Naive thymus-derived CD8-positive, alpha-beta T cell (primary cell): ENCODE measurements at places on chromosomes 5 and 9. TPM values are rescaled to one million over a fixed set of nuclear protein-coding genes. Genes with fewer than 3 reads are reported as not detected.

Gene EXOSC2
- total RNA-seq = 71.3 TPM

Gene SLC6A18
- total RNA-seq = not detected

Gene GABRA6
- total RNA-seq = not detected

Gene BTNL8
- not detected for total RNA-seq

DNA sequence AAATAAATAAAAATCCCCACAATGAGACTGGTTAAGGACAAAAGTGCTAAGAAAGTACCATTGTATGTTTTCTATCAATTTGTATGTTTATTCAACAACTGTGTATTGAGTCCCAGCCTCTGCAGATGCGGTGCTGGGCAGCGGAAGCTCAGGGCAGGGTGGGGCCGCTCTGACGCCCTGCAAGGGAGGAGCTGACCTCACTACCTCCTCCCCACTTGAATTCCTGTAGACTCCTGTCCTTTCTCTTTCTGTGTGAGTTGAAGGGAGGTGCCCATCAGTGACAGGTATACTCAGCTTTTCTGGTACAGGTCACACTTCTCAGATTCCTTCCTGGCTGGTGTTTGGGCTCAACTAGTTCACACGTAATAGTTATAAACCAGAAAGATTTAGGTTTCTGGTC lies 27.0 kb downstream of the ANGPTL2 start:
- H3K4me1 ChIP-seq = no peaks in the 10 kb centered on the region
- peaks cover 3% of the 10 kb centered on the region for H3K36me3 ChIP-seq
- no peak for DNase-seq
- no peak overlapping the region for H3K27ac ChIP-seq

DNA sequence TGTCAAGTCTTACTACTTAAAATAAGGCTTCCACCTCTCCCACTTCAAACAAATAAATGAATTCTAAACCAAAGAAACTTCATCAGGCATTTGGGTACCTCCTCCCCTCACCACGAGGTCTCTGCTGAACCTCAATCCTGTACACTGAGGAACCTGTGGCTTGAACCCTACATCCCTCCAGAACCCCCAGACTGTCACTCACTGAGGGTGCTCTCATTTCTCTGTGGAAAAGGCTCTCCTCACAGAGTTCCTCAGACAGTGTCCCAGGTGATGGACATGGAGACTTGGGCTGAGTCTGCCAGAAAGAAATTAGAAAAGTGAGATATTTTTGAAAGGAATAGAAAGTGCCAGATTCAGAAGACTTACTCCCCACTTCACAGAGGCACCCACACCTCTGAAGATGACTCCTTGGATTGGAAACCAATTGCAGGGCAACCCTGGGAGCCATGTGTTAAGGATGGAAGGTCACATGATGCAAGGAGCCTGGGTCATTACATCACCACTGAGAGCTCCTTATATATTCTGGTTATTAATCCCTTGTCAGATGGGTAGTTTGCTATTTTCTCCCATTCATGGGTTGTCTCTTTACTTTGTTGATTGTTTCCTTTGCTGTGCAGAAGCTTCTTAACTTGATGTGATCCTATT lies 19.8 kb downstream of the MLANA start:
- no peaks in the 10 kb centered on the region for H3K27me3 ChIP-seq
- H3K36me3 ChIP-seq = peaks cover 17% of the 10 kb centered on the region
- peaks cover 1% of the 10 kb centered on the region for H3K4me1 ChIP-seq
- no peak for DNase-seq

- peaks cover 72% of the 10 kb centered on the region for H3K27me3 ChIP-seq
- no peak overlapping the region for H3K4me3 ChIP-seq
- no peaks in the 10 kb centered on the region for H3K36me3 ChIP-seq
- DNase-seq = no peak
Observed at GRCh38 chr9:133657120-133657661, 21.0 kb downstream of the DBH start.

GRCh38 chr5:91849069-91849468 lies 466.0 kb upstream of the ARRDC3 start:
- no peak overlapping the region for H3K27ac ChIP-seq
- no peaks in the 10 kb centered on the region for H3K36me3 ChIP-seq
- no peak for DNase-seq
- H3K4me3 ChIP-seq = no peak overlapping the region

DNA sequence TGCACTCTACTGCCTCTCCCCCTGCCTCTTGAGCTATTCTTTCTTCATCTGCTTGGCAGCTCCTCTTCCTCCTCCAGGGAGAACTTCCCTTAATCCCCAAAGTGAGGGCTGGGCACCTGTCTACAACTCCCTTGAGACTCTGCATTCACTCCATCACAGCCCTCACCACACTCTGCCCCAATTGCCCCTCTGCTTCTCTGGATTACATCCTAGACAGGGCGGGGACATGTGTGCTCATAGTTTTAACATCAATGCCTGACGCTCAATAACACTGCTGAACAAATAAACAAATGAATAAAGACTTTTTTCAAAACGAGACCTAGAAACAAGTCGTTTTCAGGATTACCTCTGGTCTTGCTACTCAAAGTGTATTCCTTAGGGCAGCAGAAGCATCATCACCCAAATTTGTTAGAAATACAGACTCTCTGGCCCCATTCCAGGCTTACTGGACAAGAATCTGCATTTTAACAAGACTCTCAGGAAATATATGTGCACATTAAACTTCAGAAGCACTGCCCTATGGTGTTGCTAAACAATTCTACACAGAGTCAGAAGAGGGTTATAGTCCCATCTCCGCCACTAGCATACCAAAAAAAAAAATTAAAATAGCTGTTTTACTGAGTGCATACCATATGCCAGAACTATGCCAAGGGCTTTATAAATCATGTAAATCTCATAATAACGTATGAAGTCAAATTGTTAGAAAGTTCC lies 115.6 kb downstream of the CDK5RAP2 start:
- no peak overlapping the region for H3K4me3 ChIP-seq
- DNase-seq = no peak
- H3K27ac ChIP-seq = no peak overlapping the region
- no peaks in the 10 kb centered on the region for H3K27me3 ChIP-seq
- peaks cover 91% of the 10 kb centered on the region for H3K36me3 ChIP-seq

- no peak for DNase-seq
- no peaks in the 10 kb centered on the region for H3K36me3 ChIP-seq
- H3K27me3 ChIP-seq = peaks cover 18% of the 10 kb centered on the region
- H3K4me1 ChIP-seq = no peaks in the 10 kb centered on the region
- H3K27ac ChIP-seq = no peak overlapping the region
- no peak overlapping the region for H3K4me3 ChIP-seq
Observed at GRCh38 chr5:178661836-178662540, 35.1 kb upstream of the CLK4 start.

DNA sequence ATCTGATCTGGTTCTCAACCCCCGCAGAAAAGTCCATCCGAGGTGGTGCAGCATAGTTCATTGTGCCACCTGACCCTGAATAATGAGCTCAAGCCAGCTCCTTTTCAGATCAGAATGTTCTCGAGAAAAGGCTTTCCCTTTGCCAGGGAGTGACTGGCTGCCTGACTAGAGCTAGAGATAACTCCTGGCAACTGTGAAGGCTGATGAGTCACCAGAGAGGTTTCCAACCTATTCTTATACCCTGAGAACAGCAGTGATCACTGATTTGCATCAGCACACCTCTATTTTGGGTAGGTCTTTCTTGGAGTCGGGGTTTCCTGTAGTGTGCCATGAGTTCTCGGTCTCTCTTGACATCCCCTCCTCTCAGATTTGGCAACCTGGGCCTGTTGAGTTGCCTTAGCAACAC lies 127.9 kb downstream of the PIK3R1 start:
- no peaks in the 10 kb centered on the region for H3K27me3 ChIP-seq
- H3K4me1 ChIP-seq = peaks cover 6% of the 10 kb centered on the region
- H3K36me3 ChIP-seq = no peaks in the 10 kb centered on the region
- no peak for DNase-seq
- no peak overlapping the region for H3K4me3 ChIP-seq

DNA sequence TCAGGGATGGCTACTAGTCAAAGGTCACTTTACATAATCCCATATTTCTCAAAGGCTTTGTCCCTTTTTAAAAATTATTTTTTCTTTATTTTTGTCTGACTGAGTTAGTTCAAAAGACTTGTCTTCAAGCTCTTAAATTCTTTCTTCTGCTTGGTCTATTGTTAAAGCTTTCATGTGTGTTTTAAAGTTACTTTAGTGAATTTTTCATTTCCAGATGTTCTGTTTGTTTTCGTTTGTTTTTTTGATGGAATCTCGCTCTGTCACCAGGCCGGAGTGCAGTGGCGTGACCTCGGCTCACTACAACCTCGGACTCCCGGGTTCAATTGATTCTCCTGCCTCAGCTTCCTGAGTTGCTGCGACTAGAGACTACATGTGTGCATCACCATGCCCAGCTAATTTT lies 55.0 kb upstream of the SNCAIP start:
- no peaks in the 10 kb centered on the region for H3K4me1 ChIP-seq
- no peak for DNase-seq
